ENCODE measurements at places on chromosomes 2 and 18.

DNA sequence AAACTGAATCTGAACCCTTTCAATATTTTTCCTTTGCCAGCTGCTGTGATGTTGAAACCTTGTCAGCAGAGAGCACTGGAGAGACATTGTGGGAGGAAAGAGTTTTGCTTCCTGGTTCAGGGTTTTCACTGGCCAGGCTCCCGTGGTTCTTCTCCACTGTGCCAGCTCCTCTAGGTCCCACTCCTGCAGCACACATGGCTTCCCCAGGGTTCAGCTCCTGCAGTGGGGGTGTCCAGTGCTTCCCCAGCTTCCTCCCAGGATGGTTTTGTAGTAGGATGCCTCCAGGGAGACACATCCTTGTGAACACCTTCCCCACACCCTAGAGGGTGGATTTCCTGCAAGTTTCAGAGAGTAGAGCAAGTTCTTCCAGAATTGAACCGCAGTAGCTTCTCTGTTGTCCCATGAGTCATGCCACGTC is 24.0 kb upstream of the SULT1C3 start:
- DNase-seq, result no peak

DNA sequence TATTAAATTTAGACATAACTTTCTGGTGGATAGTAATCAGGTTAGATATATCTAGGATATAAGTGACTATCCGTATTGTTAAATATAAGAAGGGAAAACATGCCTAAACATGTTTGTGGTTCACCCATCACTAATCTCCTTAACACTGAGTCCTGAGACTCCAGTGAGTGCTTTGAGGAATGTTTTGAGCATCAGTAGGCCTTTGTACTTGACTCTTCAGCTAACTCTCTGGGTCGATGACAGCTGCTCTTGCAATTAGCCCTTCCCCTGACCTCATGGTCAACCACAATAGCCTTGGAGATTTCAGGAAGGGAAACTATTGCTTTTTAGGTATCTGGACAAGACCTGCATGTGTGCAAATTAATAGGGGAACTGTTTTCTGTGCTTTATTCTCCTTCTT is 716.8 kb downstream of the EPHA4 start:
- DNase-seq, result no peak

DNA sequence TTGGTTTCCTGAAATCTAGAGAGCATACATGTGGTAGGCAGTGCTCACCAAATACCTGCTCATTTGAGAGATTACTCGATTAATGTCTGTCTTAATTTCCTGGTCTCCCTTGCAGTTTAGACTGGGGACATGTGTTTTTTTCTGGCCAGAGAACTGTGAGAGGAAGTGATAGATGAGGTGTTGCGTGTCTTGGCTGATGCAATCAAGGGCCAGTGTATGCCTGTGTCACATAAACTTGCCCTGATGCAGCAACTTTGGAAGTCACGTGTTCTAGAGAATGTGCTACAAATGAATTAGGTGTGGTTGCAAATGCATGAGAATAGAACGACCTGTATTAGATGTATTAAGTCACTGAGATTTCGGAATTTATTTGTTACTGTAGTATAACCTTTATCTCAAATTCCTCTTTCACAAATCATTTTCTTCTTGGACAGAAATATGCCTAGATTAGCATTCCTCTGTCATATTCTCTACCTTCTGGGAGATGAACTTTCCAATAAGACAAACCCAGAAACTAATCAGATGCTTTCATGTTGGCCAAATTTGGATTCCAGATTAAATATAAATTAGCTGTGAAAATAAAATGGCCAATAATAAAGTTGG is 9.9 kb upstream of the IL1A start:
- no peak for DNase-seq

DNA sequence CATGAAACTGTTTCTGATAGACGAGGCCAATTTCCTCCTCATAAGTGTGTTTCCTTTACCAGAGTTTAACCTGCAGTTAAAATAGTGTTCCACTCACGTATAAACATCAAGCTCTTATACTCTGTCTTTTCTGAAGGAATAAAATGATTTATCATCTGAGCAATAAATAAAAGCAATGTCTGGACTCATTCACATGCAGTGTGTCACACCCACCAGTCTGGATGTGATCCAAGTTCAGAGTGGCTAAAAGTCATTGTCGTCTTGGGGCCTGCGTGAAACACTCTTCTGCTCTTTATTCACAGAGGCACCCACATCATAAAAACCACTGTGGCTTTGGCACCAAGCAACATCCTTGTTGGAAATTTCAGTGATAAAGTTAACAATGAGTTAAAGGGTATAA is 19.5 kb upstream of the SLC9A4 start:
- DNase-seq, result peak; percentile 21

- DNase-seq, result no peak
Measured at GRCh38 chr2:226115102-226115831, 684.4 kb downstream of the IRS1 start.

GRCh38 chr2:9778471-9779316 is 64.6 kb upstream of the TAF1B start:
- DNase-seq, result no peak

- DNase-seq, result no peak
Measured at GRCh38 chr2:177242121-177242987, 22.2 kb downstream of the NFE2L2 start.

GRCh38 chr2:16853088-16853487 is 187.5 kb upstream of the CYRIA start:
- no peak for DNase-seq

GRCh38 chr2:143146815-143147530 is 17.8 kb downstream of the ARHGAP15 start:
- no peak for DNase-seq

DNA sequence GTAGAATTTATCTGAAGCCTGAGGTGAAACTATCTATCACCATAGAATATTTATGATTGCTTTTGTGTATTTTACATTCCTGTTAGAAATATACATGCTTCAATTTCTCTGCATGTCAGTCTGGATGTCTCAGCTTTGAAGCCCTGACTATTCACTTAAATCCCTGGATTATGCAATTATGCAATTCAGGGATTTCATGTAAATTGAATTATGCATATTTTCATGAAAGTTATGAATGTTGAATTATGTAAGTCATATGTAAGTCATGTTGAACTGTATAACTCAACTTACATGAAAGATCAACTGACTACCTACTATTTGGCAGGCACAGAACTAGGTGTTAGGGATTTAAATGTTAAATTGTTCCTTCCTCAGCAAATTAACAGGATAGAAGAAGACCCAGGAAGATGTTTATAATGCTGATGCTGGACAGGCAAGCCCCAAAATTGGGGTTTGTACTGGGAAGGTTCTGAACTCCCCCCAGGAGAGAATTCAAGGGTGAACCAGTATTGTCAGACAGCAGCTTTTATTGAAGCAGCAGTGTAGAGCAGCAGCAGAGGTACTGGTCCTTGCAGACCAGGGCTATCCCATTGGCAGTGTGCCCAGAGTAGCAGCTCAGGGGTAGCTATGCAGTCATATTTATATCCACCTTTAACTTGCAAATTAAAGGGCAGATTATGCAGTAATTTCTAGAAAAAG is 236.5 kb downstream of the ZNF804A start:
- DNase-seq, result no peak

GRCh38 chr2:172220121-172220520 is 117.4 kb upstream of the DLX2 start:
- DNase-seq, result no peak

- DNase-seq, result no peak
Measured at GRCh38 chr2:188272121-188272520, 19.6 kb upstream of the GULP1 start.

GRCh38 chr2:116724550-116724949 is 1089.9 kb upstream of the DDX18 start:
- DNase-seq, result no peak

- DNase-seq, result no peak
Measured at GRCh38 chr2:129469389-129469788, 510.1 kb upstream of the RAB6C start.

- DNase-seq, result no peak
Measured at GRCh38 chr2:98063291-98063854, 23.6 kb upstream of the VWA3B start.

GRCh38 chr2:169997140-169997887 is 170.1 kb downstream of the UBR3 start:
- no peak for DNase-seq

GRCh38 chr2:145273840-145274239 is 753.9 kb upstream of the ZEB2 start:
- no peak for DNase-seq

GRCh38 chr2:217527590-217528202 is 475.1 kb downstream of the TNS1 start:
- no peak for DNase-seq

GRCh38 chr18:26568926-26569665 is 20.7 kb upstream of the KCTD1 start:
- DNase-seq, result no peak

GRCh38 chr2:84646514-84646913 is 130.2 kb downstream of the DNAH6 start:
- DNase-seq, result no peak

DNA sequence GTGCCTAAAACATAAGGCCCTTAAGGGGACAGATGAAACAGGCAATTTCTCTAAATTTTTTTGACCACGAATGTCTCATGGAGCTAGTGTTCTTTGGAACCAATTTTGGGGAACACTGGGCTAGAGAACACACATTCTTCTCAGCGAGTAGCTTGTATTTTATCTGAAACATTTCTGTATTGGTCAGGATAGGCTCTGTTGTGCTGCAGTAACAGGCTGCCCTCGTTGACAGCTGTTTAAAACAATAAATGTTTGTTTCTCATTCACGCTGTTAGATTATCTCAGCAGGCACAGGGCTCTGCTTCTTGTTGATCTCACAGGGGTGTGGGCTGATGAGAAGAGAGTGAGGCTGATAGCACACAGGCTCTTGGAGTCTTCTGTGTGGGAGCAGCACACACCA is 105.3 kb downstream of the SH3RF3 start:
- DNase-seq, result no peak

GRCh38 chr2:154551649-154552048 is 146.8 kb upstream of the KCNJ3 start:
- no peak for DNase-seq

DNA sequence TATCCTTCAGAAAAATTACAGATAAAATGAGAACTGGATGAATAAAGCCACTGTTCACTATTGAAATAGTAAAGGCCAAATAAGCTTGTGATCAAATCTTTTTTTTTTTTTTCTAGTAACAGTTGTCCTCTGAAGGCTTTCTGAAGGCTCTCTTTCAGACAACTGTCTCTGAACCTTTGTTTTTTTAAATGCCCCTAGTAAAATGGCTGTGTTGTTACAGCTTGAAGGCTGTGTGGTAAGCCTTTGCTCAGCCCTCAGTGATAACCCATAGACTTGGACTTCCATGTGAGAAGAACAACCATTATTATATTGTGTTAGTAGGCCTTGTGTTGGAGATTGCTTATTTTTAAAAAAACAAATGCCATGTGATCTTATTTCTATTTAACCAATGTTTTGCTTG is 17.6 kb downstream of the FMNL2 start:
- DNase-seq, result no peak

DNA sequence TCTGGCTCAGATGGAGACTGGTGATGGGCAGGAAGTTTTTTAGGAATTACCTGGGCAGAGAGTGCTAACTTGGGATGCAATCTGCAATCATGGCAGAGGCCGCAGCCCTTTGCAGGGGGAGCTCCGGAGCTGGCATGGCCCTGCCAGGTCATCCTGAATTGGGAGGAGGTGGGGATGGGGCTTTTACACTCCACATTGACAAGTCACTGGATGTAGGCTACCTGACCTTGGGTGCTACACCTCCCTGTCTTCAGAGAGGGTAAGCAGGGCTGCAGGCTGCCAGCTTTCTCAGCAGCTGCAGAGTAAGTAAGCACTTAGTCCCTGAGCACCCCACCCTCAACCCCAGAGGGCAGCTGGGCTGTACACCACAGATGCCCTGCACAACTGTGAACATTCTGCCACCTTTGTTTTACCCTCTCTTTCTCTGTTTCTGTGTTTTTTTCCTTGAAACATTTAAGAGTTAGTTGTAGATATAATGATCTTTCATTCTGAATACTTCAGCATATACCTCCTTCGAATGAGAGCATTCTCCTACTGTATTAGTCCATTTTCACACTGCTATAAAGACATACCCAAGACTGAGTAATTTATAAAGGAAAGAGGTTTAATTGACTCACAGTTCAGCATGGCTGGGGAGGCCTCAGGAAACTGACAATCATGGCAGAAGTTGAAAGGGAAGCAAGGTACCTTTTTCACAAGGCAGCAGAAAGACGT is 6.8 kb upstream of the HS1BP3 start:
- no peak for DNase-seq

DNA sequence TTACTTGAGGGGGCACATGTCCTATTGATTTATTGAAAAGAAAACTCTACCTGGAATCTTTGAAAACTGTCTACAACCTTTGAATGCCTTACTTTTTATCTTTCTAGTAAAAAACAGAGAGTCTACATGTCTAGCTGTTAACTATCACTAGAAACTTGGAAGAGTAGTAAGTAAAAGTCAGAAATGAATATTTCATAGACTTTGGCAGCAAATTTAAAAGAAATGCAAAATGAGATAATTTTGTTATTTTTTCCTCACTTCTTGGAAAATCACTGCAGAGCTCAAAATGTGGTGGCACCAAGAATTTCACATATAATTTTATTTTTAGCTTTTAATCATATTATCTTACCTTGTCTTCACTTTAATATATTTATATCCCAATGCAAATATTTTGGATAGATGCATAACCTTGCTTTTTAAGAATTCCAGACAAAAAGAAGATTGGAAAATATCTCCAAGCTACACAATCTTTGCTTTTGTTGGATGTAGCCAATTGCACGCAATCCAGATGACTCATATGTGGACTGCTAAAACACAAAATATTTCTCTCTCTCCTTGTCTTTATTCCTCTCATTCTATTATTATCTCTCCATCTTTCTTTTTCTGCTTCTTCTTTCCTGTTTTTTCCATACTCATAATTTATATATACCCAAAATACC is 92.2 kb upstream of the DSEL start:
- DNase-seq, result no peak

DNA sequence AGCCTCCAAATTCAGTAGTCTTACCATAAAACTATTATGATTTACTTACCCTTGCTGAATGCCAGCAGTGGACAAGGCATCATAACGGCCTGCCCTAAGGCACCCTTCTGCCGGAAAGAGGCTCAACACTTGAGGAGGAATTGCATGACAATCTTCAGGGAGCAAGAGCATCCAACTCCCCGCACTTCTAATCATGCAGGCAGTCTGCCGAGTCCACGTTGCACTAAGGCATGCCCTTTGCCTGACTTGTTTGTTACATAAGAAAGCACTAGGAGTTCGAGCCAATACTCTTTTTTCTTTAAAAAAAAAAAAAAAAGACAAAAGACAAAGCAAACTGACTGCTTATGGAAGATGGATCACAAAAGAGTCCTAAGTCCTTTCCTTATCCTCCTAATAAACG is 17.9 kb upstream of the SPTBN1 start:
- no peak for DNase-seq

DNA sequence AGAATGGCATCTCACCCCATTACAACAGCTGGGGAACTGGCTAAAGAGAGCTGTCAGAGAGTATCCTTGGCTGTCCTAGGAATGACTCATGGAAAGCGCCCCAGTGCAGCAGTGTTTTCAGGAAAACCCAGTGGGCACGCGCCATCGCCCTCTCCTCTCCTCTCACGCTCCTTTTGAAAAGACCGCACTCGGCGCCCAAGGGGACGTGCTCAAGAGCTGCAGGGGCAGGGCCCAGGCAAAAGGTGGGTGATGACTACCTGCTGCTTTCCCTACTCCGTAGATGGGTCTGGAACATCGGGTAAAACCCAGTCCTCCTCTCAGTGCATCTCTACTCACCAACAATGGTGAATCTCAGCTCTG is 68.1 kb downstream of the EMILIN2 start:
- DNase-seq, result no peak

- no peak for DNase-seq
Measured at GRCh38 chr2:99806758-99807157, 316.9 kb upstream of the REV1 start.

- no peak for DNase-seq
Measured at GRCh38 chr2:163630836-163631235, 105.0 kb downstream of the FIGN start.

- no peak for DNase-seq
Measured at GRCh38 chr2:176621350-176621749, 352.1 kb downstream of the MTX2 start.
